ENCODE measurements at places on chromosomes 7 and 10.

DNA sequence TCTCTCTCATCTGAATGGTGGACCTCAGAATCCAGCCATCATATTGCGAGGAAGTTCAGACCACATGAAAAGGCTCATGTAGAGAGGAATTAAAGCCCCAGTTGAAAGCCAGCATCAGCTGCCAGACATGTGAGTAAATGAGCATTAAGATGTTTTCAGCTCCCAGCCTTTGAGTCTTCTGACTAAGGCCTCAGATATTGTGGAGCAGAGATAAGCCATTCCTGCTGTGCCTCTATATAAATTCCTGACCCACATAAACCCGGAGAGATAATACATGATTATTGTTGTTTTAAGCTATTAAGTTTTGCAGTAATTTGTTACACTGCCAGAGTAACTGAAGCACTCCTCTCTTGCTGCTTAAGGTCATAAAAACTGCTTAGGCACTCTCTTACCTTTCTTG lies 14.6 kb downstream of the FAM149B1 start:
- no peak for DNase-seq

DNA sequence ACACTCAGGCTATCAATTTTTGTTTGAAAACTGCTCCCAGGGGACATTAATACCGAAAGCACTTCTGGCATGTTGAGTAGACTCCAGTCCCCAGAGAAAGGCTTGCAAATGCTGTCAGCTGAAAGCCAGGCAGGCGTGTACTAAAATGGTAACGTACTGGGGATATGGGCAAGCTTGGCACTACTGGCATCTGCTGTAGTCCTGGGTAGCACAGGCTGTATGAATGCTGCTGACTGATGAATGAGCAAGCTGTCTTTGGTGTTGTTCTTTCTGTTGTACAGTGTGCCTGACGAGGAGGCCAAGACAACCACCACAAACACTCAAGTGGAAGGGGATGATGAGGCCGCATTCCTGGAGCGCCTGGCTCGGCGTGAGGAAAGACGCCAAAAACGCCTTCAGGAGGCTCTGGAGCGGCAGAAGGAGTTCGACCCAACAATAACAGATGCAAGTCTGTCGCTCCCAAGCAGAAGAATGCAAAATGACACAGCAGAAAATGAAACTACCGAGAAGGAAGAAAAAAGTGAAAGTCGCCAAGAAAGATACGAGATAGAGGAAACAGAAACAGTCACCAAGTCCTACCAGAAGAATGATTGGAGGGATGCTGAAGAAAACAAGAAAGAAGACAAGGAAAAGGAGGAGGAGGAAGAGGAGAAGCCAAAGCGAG lies 53.5 kb upstream of the AGBL3 start:
- no peak for DNase-seq

- no peak for DNase-seq
Observed at GRCh38 chr7:46744957-46745706, 824.1 kb upstream of the IGFBP3 start.

- DNase-seq = no peak
Observed at GRCh38 chr7:27462575-27463270, 200.0 kb downstream of the HIBADH start.

DNA sequence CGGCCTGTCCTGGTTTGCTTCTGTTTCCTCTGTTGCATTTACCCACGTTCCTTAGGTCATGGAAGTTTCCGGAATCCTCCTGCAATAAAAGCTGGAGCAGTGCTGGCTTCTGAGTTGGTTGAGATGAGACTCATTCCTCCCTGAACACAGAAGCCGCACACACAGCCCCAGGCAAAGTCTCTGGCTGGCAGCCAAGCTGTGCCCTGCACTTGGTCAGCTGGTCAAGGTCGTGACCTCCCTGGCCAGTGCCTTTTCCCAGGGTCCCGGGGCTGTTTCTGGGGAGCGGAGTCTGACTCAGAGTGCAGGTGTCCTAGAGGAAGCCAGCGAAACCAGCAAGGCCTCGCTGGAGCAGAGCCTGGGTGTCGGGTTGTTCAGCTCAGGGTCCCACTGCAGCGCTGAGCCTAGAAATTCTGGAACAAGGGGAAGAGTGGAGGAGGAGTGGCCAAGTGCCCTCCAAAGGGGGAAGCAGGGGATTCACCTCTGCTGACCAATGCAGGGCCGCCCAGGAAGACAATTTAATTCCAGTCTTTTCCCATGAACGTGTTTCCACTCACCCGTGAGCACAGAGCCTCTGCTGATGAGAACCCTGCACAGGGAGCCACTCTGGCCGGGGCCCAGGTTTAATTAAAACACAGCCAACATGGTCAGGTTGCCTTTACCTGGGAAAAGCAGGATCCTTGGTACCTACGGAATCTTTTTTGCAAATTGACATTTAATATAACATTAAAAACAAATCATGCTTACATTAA lies 245.5 kb upstream of the PPP2R2D start:
- DNase-seq = no peak

- no peak for DNase-seq
Observed at GRCh38 chr7:7221599-7222038, 39.3 kb downstream of the C1GALT1 start.

DNA sequence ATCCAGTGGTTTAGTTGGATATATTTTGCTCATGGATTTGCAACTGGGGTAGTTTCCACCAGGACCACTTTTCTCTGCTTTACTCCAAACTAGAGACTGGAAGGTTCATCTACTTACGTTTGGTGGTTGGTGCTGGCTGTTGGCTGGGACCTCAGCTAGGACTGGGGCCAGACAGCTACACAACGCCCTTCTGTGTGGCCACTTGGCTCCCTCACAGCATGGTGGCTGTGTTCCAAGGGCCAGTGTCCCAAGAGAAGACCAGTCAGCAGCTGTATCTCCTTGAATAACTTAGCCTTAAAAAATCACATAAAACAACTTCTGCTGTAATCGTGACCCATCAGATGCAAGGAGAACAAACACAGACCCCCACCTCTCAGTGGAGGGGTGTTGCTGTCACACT lies 4.2 kb upstream of the KCNH2 start:
- no peak for DNase-seq

DNA sequence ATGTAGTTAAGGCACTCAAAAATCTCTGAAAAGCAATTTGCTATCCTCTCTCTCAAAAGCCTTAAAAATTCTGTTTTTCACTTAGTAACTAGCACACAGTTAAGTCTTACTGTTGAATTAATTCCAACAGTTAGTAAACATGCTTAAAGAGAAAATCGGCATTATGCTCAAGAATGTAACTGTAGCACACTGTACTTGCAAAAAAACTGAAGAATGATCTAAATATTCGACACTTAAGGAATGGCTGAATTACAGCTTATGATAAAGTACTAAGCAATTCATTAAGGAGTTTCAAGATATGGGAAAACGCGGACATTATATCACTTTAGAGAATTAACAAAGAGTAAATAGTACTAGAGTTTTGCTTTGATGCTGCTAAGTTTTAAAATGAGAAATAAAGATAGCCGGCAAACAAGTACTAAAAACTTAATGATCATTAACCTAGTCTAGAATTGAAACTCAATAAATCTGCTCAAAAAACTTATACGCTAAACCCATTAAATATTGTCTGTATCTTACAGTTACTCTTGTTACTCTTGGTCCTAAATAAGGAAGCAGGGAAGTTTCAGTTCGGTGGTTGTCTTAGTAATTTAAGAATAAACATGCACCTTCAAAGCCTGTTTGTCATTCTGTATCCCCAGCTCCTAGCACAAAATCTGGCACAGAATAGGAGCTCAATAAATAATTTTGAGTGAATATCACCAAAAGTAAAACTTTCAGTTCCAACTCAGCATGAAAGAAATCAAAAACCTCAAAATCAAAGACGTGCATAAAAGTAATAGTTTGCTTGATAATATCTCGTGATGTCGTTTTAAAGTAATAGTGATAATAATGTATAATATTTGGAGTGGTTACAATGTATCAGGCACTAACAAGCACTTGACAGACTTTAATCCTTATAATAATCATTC lies 1.2 kb downstream of the TRDMT1 start:
- no peak for DNase-seq

DNA sequence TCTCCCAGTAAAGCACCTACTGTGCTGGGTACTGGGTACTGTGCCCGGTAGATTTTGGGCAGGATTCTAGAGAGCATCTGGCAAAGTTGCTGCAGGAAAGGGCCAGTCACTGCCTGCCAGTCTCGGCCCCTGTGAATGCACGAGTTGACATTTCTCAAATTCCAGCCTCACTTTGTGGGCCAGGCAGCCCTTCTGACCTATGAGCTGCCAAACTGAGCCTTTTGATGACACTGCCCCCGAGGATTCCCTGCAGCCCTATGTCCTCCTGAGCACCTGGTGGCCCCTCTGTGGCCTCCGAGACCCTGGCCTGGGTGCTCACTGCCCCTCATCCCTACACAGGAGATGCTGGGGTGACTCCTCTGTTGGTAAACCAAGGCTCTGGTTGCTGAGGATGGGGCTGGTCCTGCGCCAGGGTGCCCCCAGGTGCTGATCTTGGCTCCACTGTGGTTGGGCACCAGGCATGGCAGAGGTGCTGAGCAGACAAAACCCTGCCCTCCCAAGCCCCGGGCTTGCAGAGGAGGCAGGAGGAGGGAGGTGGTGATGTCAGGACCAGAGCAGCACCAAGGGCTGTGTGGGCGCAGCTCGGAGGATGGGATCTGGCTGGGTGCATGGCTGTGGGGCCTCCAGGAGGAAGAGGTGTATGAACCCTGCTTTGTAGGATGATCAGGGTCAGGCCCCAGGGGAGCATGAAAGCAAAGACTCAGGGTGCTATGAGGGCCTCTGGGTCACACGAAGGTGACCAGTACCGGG lies 16.2 kb downstream of the LHPP start:
- no peak for DNase-seq

DNA sequence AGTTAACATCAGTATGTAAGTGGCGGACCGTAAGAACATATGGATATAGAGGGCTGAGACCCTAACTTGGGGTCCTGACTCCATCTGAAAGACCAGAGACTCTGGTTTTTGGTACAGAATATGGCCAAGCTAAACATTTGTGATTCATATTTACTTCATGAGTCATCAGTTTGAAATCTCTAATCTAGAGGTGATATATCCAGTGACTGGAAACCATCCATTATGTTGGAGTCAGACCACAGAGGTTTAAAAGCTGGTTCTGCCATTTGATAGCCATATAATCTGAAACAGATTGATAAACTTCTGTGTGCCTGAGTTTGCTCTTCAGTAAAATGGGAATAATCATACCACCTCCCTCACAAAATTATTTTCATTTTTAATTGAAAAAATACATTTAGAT lies 505.3 kb downstream of the SORCS3 start:
- no peak for DNase-seq

DNA sequence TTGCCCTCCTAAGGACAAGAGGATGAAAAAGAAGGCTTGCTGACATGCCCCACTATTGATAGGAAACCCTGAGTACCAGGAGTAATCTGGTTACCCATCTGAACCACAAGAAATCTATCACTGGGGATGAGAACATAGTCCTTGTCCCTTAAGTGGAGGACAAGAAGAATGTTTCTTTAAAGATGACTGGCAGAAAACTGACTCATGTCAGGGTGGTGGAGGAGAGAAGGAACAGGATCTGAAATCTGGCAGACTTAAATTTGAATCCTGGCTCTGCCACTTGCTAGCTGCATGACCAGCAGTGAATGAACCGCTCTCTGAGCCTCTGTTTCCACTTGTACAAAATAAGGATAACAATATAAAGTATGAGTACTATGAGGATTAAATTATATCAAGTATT lies 38.9 kb upstream of the XPNPEP1 start:
- DNase-seq = no peak

DNA sequence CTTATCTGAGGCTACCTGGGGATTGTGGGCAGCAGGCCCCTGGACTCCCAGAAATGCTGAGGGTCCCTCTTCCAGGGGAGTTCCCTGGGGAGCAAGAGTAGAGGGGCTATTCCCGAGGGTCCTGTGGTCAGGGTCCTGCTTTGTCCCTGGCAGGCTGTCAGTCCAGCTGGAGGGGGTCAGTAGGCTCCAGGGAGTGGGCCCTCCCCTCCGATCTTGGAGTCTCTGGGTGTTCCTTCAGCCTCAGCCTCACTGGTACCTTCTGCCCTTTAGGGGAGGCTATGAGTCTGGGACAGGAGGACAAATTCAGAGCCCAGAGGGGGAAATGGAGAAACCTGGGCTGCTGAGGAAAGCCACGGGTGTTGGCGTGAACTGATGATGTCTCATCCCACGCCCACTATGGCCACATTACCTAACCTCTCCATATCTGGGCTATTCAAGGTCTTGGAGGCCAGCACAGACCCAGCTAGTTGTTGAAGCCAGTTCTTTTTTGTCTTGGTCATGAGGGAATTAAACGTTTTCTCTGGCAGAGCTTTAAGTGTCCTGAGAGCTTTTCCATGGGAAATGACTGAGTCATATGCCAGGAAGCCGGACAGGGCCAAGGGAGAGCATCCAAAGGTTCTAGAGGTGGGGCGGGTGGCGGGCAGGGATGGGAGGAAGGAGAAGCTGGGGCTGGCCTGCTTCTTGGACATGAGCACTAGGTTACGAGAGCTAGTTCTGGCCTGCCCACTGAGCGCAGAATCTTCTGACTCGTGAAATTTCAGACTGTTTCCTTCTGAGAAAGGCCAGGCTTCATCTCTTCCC lies 6.2 kb downstream of the CALHM2 start:
- DNase-seq = no peak

DNA sequence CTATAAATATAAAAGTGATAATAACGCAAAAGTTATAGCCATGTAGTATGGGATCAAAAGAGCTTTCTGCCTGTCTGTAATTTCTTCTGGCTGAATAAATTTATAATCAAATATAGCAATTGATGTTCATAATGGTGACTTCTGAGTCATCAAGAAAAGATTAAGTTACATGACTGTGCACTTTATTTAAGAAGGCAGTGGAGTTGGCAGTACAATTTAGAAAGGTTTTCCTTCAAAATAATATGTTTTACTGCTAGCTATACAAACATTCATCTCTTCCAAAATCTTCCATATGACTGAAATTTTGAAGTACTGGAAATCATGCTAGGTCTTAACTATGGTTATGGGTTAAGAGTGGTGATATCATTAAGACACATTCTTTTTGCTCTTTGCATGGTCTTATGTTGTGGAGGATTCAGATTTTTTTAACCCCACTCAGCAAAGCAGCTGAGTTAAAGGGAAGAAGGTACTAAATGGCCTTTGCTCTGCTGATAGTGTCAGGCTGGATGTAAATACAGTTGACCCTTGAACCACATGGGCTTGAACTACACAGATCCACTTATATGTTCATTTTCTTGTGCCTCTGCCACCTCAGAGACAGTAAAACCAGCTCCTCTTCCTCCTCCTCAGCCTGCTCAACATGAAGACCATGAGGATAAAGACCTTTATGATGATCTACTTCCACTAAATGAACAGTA lies 323.6 kb downstream of the BBS9 start:
- DNase-seq = no peak

DNA sequence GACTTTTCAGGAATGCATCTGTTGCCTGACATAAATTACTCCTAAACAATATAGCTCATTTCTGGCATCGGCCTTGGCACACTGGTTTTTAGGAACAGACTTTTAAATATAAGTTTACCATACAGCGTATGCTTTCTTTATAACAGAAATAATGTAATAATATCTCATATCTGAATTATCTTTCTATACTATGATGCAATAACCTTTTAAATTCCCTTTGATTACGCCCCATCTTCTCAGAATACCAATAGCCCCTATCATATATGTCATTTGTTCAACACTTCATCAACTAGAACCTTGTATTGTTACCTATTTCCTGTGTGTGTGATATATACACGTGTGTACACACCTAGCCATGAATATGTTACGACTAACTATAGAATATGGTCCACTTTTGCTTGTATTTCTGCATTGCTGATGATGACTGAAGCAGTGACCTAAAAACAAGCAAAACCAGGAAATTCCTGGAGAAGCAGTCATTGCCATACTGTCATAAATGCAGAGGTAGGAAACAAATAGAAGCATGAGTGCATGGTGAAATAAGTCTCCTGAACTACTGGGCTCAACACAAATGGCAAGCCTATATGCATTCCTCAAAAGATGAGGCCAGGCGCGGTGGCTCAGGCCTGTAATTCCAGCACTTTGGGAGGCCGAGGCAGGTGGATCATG lies 618.4 kb upstream of the NRP1 start:
- DNase-seq = no peak
